ENCODE measurements at places on chromosomes 11 and 22. TPM values are rescaled to one million over a fixed set of nuclear protein-coding genes. Genes with fewer than 3 reads are reported as not detected.

RAB38 gene
- total RNA-seq, result 2.5 TPM

NRIP3 gene
- 34.8 TPM for total RNA-seq

KCNJ1 gene
- not detected for total RNA-seq

CATSPERZ gene
- total RNA-seq, result 0.23 TPM

MAJIN gene
- total RNA-seq, result not detected

OR5D14 gene
- not detected for total RNA-seq

LRRC74B gene
- total RNA-seq, result not detected

ADM2 gene
- 0.03 TPM for total RNA-seq

MPZL2 gene
- total RNA-seq, result 0.17 TPM

GRCh38 chr11:2207773-2208621 is 36.4 kb upstream of the TH start:
- DNase-seq, result no peak

DNA sequence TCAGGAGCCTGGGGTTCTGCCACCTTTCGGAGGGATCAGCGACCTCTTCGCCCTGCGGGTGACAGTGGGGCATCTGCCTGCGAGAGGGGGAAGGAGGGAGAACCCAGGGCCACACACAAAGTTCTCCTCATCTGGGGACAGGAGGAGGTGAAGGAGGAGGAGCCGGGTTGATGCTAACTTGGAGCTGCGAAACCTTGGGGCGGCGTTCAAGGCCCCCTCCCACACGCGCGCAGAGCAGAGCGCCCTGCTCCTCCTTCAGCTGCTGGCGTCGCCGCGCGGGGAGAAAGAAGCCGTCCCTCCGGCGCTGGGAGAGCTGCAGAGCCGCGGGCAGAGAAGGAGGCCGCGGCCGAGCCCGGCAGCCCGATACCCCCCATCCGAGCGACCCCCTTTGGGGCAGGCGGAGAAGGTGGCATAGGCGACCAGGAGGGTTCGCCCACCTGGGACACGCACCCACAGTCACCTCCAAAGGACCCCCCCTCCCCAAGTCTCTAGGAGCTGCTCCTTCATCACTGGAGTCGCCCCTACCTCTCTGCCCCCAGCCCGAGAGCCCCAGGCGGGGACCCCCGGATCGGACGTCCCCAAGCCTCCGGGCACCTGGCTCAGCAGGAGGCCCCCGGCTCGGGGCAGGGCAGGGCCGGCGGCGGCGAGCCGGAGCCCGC is at the start of gene RASD2:
Gene RASD2, plus strand, starts transcription at position 237 of the 659 bp plus-strand sequence. CDS start 5,979 bp downstream, outside the sequence.
- DNase-seq, result peak; percentile 71

GRCh38 chr11:102523189-102523570 is 7.4 kb downstream of the MMP7 start:
- no peak for DNase-seq

GRCh38 chr11:61297746-61298145 is 2.6 kb upstream of the VWCE start:
- peak; percentile 90 for DNase-seq

GRCh38 chr11:10439351-10439750 is 15.7 kb upstream of the AMPD3 start:
- DNase-seq, result no peak

DNA sequence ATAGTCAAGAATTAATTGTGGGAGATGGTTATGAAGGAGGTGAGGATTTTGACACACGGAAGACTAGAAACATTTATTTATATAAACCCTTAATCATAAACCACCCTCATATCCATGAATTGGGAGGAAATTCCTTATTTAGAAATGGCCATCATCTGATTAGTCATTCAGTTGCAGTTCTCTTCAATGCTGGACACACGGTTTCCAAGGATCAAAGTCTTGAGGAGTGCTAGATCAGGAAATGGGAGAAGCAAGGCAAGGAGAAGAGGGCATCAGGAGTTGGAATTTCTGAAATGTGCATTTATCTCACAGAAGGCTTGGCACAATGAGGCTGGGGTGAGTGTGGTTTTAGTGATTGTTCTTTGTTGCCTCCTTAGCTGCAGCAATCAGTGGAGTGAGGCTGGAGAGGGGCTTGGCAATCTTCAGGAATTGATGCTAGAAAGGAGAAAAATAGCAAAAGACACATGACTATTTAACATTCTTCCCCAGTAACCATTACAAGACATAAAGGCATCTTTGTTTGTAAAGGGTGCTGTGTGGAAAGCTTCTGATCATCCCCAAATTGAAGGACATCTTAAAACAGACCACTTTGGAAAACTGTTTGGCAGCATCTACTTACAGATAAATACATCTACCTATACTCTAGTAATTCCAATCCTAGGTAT is 21.6 kb upstream of the GDPD4 start:
- no peak for DNase-seq

DNA sequence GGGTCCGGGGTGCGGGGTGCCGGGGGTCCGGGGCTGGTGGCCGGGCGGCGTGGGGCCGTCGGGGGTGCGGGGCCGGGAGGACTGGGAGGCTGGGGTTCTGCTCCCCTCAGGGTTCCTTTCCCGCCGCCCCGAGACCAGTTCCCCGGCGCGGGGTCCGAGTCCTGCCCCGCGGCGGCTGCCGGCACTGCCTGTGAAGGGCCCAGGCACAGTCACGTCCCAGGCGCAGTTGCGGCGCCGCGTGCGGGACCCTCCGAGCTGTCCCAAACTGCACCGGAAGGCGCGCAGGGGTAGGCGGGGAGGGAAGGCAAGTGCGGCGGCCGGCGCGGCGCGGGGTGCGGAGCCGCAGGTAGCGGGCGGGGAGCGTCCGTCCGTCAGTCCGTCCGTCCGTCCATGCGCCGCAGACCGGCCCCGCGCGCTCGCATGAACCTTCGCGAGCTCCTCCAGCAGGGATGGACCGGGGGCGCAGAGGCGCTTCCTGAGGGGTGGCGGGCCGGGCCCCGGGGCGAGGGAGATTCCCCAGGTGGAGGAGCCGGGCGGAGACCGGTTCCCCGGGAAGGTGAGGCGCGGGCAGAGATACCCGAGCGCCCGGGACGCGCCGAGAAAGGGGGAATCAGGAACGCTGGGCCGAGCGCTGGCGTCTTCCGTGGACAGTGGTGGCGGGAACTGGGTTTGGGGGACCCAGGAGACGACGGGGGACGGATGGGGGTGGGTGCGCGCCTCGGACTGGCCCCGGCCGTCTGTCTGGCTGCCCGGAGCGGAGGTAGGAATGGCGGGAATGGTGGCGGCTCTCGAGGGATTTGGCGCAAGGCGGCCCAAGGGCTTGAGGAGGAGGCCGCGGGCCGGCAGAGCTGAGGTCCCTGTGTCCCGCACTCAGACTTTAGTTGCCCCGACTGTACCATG is 3.1 kb upstream of the ADORA2A start:
- peak; percentile 40 for DNase-seq

GRCh38 chr11:8697054-8697453 is 14.5 kb downstream of the RPL27A start:
- no peak for DNase-seq

DNA sequence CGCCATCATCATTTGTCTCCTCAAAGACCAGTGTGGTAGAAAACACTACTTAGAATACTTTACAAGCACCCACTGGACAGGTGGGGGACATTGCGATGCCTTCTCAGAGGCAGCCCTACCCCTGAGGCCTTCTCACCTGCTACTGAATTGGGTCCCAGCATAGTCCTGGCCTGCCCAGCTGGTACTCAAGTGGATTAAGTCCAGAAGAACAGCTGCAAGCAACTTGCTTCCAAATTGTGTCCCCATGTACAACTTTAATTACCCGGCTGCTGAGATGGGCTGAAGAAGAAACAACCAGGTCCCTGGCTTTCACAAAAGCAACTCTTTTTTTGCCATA is 12.3 kb downstream of the ABTB2 start:
- DNase-seq, result no peak

DNA sequence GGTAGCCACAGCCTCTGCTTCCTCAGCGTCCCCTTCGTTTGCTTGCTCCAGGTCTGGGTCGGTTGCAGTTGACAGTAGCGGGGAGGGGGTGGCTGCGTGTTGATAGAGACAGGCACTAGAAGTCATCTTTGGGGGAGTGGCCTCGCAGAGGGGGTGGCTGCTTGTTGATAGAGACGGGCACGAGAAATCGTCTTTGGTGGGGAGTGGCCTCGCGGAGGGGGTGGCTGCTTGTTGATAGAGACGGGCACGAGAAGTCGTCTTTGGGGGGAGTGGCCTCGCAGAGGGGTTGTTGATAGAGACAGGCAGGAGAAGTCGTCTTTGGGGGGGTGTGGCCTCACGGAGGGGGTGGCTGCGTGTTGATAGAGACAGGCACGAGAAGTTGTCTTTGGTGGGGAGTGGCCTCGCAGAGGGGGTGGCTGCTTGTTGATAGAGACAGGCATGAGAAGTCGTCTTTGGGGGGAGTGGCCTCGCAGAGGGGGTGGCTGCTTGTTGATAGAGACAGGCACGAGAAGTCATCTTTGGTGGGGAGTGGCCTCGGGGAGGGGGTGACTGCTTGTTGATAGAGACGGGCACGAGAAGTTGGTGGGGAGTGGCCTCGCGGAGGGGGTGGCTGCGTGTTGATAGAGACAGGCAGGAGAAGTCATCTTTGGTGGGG is 328.3 kb downstream of the TBC1D22A start:
- DNase-seq, result no peak

DNA sequence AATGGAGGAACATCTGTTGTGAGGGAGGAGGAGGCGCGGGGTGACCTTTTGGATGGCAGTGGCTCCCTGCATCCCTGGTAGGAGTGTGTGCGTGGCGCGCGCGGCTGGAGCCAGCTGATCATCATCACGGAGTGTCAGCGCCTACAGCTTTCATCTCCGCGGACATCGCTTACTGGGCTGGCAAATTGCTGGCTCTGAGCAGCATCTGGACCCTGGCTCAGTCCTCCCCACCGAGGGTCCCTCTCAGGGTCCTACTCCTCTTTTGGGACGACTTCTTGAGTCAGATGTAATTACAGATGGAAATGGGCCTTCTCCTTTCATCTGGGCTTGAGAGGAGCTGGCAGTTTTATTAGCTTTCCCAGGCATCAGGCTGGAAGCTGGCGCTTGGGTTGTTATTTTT is 85.3 kb downstream of the CACNA1I start:
- DNase-seq, result no peak

DNA sequence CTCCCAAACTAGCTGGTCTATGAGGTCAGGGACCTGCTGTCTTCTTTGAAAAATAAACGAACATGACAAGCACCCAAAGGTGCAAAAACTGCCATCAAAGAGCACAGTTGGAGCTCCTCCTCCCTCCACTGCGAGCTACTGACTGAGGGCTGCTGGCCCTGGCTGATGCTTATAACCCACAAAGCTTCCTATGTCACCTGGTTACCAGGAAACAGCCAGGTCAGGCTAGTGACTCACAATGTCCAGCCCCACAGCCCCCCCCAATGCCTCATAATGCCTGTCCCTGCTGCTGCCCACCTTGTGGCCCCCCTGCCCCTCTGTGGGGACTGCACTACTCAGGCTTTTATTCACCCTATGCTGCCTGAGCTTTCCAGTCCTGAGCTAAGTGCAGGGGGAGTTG is at the start of gene DRICH1:
Gene DRICH1, minus strand, starts transcription at position 144 of the 400 bp plus-strand sequence. CDS start 298 bp downstream, outside the sequence.
- DNase-seq, result no peak

DNA sequence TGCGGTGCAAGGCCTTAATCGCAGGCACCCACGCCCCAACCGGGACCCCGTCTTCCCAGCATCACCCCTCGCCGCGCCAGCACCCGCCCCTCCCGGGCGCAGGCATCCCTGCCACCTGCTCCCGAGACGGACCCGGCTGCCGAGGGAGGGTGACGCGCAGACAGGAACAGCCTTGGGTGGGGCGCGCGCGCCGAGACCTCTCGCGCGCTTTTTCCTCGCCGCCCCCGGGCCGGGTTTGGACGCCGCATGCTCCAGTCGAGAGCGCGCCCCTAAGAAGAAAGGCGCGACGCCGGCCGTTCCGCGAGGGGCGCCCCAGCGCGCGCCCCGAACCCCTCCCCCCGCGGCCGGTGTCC is 504 bp downstream of the CFL1 start:
- no peak for DNase-seq

GRCh38 chr11:128412847-128413791 is 174.2 kb downstream of the ETS1 start:
- no peak for DNase-seq

- no peak for DNase-seq
These were observed 15.5 kb upstream of the TMPRSS5 start for GRCh38 chr11:113721462-113722066.

GRCh38 chr22:42958937-42959336 is 56.0 kb downstream of the PACSIN2 start:
- no peak for DNase-seq

- peak; percentile 65 for DNase-seq
These were observed 33.8 kb upstream of the DKK3 start for GRCh38 chr11:12042215-12042676.

GRCh38 chr11:44624761-44625221 is 59.3 kb downstream of the CD82 start:
- DNase-seq, result no peak

- no peak for DNase-seq
These were observed 14.9 kb downstream of the CWF19L2 start for GRCh38 chr11:107442715-107443215.

GRCh38 chr22:26587991-26588613 is 1.8 kb downstream of the TPST2 start:
- DNase-seq, result no peak

GRCh38 chr11:114154271-114155047 is 94.9 kb downstream of the ZBTB16 start:
- DNase-seq, result no peak

GRCh38 chr22:30238661-30239487 is 7.7 kb downstream of the LIF start:
- peak; percentile 92 for DNase-seq

- no peak for DNase-seq
These were observed 61.5 kb downstream of the MSANTD4 start for GRCh38 chr11:105960252-105961245.

- no peak for DNase-seq
These were observed 22.8 kb downstream of the JAML start for GRCh38 chr11:118201966-118202365.

- no peak for DNase-seq
These were observed 120.6 kb downstream of the PDE3B start for GRCh38 chr11:14764179-14764578.

DNA sequence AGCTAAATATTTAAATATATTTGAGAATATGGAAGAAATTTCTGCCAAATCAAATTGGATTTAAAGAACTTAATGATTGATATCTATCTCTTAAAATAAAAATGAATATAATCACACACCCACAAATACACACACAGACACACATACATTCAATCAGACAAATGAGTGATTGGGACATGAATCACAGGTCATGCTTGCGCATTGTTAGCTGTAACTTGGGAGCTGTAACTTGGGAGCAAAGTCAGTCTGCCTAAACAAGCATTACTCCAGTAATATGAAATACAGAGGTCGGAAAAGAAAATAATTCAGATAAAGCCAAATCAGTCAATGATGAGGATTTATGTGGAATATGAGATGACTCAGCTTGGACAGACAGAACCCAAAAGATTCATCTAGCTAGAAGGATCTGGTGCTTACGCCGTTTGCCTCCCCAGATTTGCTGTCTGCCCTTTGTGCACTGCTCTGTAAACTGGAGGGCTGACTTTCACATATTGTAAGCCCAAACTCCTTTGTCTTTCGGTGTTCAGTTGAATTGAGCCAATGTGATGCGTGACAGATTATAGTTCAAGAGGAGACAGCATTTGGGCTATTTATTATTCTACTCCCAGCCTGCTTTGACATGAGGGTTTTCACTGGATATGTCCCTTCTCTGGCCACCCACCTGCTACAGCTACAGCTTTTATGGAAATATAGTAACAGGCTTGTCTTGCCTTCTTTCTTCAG is 1.6 kb downstream of the OR56B1 start:
- peak; percentile 14 for DNase-seq

- DNase-seq, result no peak
These were observed 48.8 kb downstream of the ABTB2 start for GRCh38 chr11:34308913-34309585.

- no peak for DNase-seq
These were observed 3.8 kb downstream of the ZFPL1 start for GRCh38 chr11:65087827-65088226.

GRCh38 chr11:112465433-112466024 is 204.9 kb upstream of the PLET1 start:
- no peak for DNase-seq
